Skeletal muscle cell (primary cell): ENCODE measurements at places on chromosomes 4 and X.

GRCh38 chr4:101102114-101102742 lies 245.1 kb downstream of the PPP3CA start:
- peak; percentile 89 for DNase-seq

GRCh38 chr4:169063441-169063840 lies 53.4 kb upstream of the CBR4 start:
- no peak for DNase-seq

DNA sequence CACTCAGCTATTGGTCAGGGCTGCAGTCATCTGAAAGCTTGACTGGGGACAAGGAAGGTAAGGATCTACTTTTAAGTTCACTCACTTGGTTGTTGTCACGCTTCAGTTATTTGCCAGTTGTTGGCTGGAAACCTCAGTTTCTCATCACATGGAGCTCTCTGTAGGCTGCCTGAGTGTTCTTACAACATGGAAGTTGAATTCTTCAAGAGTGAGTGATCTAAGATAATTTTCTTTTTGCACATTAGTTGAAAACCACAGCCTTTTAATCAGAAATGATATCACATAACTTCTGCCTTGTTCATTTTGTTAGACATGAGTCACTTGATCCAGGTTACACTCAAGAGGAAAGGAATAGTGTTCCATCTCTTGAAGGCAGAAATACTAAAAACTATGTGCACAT lies 552.7 kb downstream of the RAPGEF2 start:
- DNase-seq: peak; percentile 14

DNA sequence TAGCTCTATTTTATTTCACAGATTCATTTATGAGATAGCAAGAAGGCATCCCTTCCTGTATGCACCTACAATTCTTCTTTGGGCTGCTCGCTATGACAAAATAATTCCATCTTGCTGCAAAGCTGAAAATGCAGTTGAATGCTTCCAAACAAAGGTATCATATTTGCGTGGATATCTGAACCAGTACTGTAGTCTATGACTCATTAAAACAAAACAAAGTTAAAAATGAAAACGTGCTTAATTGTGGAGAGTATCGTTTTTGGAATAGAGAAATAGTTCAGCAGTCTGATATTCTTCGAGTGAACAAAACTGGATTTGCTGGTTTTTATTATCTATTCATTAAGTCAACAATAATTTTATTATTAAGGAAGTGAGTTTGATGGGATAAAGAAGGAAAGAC lies 6.3 kb downstream of the AFP start:
- no peak for DNase-seq

GRCh38 chrX:50432829-50433289 lies 37.8 kb downstream of the DGKK start:
- DNase-seq: no peak

DNA sequence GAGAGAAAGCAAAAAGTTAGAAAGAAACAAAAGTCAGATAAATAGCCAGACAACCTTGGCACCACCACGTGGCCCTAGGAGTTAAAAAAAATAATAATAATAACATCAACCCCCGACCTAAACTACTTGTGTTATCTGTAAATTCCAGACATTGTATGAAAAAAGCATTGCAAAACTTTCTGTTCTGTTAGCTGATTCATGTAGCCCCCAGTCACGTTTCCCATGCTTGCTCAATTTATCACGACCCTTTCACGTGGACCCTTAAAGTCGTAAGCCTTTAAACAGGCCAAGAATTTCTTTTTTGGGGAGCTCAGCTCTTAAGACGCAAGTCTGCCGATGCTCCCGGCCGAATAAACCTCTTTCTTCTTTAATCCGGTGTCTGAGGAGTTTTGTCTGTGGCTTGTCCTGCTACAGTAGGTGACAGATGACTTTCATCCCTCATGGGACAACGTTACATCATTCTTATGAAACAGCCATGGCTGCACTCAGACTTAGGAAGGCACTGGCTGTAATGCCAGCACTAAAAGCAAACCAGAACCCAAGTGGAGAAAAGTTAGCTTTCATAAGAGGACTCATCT lies 520 bp downstream of the ACOX3 start:
- no peak for DNase-seq

GRCh38 chr4:100555611-100556337 lies 38.0 kb upstream of the EMCN start:
- no peak for DNase-seq

DNA sequence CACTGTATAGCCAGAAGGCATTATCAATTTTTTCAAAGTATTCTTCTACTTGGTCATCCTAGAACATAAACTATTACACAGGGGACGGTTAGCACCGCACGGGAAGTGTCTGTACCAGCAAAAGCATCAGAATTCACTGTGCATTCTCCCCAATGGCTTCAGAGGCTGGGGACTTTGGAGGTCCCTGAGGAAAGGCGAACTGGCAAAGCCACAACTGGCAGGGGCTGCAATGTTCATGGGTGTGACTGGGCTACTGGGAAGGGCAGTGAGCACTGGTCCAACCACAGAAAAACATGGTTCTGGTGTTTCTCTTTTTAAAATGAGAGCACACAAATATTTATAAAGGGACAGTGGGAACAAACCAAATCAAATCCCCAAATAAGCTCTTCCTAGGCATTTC lies 83.5 kb downstream of the C4orf51 start:
- DNase-seq: no peak

- DNase-seq: no peak
These were observed 6.4 kb upstream of the AP1AR start for GRCh38 chr4:112225157-112225556.

GRCh38 chr4:126440297-126440696 lies 1125.5 kb downstream of the FAT4 start:
- no peak for DNase-seq

- DNase-seq: peak; percentile 41
These were observed 7.1 kb downstream of the RASL11B start for GRCh38 chr4:52869196-52869595.

DNA sequence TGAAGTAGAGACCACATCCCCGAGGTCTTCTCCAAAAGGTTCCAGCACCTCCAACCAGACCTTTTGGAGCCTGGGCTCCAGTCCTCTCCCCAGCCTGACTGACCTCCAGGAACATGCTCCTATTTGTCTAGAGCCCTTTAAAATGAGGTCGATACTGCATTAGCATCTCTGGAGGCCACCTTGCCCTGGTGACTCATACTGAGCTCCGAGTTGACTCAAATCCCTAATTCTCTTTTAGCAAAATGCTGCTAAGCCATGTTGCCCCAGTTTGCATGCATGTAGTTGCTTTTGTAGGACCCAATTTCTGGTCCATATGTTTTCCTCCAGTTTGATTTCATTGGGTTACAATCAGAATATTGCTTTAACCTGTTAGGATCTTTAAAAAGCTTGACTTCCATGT lies 43.5 kb upstream of the CITED1 start:
- DNase-seq: no peak

GRCh38 chr4:30870513-30870912 lies 150.3 kb downstream of the PCDH7 start:
- DNase-seq: no peak

GRCh38 chr4:40150932-40151331 lies 45.9 kb upstream of the RHOH start:
- no peak for DNase-seq

DNA sequence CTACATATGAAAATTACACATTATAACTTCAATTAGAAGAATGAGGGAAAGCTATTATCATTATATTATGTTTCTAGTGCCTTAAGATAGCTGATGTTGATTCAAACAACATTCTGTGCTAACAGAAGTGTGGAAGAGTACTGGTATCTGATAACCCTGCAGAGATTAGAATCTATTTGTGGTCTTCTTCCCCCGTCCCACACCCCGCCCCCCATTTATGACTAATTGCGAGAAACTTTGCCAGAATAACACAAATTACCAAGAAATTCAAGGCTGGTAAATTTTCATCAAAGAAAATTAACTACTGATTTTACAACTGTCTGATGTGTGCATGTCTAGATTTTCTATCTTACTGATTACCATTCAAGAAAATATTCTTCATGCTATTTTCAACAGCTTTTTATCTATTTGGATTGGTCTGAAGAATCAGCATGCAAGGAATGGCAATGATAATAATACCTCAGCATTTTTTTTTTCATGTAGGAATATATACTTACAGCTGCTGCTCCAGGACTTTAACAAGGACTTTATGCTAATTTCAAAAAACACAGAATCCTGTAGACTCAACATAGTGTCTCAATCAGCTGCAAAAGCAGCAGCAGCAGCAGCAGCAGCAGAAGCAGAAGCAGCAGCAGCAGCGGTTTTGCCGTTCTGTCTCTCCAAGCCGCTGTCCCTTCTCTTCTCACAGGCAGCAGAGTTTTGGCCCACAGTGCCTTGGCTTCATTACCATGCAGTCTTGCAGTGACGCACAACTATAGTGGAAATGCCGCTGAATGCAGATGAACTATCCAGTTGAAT lies 126.7 kb downstream of the FRYL start:
- peak; percentile 48 for DNase-seq

GRCh38 chrX:20857746-20858145 lies 516.5 kb upstream of the CNKSR2 start:
- DNase-seq: peak; percentile 31

- no peak for DNase-seq
These were observed 642.9 kb downstream of the STPG2 start for GRCh38 chr4:97500423-97500822.

DNA sequence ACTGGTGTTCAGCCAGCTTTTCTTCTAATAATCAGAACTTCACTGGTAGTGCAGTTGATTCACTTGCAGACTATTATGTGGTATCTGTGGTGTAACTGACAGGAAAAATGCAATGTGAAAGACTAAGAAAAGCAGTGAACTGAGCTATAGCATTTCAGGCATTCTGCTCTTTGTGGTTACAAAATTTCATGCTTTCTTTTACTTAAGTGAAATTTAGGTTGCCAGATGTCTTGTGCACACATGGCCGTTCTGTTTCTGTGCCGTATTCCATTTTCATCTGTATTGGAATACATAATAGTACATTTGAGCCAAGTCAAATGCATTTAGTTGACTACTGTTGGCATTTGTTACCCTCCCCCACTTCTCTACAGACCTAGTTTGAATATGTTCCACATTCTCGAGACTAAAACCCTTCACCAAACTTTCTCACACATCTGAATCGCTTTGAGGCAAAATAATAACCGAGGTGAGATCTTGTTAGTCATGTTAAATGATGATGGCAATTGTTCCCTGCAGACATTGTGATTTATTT lies 8.2 kb downstream of the RTL3 start:
- DNase-seq: peak; percentile 49
